Activated CD4-positive, alpha-beta T cell treated with anti-CD3 and anti-CD28 coated beads, Interleukin-2, amount 50 U/mL, for 1 hour (primary cell): ENCODE measurements at places on chromosomes 5 and 9.

GRCh38 chr5:141529002-141529401 is 40.1 kb downstream of the PCDHGC5 start:
- DNase-seq: no peak

GRCh38 chr5:33793836-33794549 is 97.8 kb downstream of the ADAMTS12 start:
- no peak for DNase-seq

DNA sequence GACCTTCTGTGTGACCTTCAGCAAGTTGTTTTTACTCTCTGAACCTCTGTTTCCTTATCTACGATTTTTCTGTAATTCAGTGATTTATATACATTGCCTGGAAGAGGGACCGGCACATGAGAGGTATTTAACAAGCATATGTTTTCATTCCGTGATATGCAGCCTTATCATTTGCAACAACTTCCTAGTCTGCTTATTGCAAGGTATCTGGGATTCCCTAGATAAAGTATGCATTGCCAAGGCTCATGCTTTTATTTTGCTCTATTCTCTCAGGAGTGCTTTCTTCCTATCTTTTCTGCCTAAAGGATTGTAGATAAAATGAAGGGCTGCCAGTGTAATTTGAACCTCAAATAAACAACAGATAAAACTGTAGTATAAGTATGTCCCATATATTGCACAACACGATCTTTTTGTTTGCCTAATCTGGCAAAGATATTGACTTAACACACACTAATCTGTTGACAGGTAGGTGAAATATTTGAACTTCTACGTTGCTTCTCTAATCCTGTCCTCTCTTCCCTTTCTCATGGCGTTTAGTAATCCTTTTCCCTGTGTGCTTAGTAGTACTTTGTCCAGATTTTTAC is 377.2 kb upstream of the TNC start:
- no peak for DNase-seq

- no peak for DNase-seq
Measured at GRCh38 chr5:55594671-55595070, 59.9 kb upstream of the PLPP1 start.

DNA sequence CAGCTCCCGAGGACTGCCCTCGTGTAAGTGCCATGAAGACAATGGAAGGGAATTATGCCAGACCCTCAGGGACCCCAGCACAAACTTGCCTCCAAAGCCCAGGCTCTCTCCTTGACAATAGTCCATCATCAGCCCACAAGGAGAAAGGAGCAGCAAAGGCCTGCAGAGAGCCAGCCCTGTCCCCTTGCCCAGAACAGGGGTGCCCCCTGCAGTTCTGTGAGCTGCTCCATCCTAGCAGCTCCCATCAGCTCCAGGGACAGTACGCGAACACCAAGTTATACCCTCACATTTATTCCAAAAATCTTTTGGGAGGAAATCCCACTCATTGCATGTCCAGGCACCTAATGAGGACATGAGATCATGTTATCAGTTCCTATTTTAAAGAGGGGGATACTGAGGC is 11.1 kb downstream of the BARX1 start:
- DNase-seq: no peak

DNA sequence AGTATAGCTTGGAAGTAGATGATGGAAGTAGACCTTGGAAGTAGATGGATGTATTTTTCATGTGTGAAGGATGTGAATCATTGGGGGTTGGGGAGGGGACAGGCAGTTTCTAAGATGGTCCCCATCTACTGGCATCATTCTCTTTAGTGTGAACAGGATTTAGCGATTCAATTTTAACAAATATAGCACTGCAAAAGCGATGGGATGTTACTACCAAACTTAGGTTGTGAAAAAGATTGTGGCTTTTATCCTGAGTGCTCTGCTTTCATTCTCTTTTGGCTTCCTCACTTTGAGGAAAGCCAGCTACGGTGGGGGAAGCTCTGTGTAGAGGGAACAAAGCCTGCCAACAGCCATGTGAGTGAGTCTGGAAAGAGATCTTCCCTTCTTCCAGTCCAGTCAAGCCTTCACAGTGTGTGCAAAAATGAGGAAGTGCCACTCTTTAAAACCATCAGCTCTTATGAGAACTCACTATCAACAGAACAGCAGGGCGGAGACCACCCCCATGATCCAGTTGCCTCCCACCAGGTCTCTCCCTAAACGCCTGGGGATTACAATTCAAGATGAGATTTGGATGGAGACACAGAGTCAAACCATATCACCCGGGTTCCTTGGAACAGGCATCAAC is 441.4 kb downstream of the SH3GL2 start:
- no peak for DNase-seq

GRCh38 chr9:32294106-32294505 is 90.3 kb upstream of the ACO1 start:
- DNase-seq: no peak

- no peak for DNase-seq
Measured at GRCh38 chr9:135408476-135409254, 70.9 kb upstream of the PPP1R26 start.

DNA sequence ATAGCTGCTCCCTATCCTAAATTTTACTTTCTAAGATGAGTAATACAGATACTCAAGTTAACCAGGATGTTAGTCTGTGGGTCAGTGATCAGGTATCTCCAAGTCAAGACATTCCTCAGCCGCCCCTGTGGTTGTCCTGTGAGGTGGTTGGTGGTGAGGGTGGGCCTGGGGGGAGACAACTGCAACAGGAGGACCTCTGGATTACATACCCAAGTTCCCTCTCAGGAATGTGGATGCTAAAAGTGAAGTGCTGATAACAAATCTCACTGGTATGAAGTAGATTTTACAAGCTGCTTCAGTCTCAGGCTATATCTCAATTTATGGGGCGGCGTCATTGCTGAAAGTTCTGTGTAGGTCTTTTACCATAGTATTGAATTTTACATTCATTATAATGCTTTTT is 38.3 kb downstream of the SLC1A3 start:
- no peak for DNase-seq

GRCh38 chr9:121499427-121500164 is at the start of gene GGTA1:
Gene GGTA1, minus strand, starts transcription at chr9:121499844. Its CDS starts 31,922 bp downstream, at chr9:121467922.
- no peak for DNase-seq

DNA sequence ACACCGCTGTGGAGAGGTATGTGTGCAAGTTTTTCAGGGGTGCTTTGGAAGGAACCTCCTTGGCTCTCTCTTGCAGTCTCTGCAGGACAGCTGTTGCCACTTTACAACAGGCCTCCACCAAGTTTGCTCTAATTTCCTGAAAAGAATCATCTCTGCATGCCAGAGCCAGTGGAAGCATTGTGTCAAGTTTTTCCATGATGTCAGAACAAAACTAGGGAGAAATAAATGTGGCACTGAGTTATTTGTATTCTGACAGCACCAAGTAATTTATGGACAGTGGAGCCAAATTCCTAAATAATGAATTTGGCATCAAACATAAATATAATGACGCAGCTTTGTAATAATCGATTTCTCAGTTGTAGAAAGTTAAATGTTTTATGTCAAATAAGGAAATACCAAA is 146.9 kb downstream of the KIAA0825 start:
- no peak for DNase-seq

GRCh38 chr5:127077366-127077765 is 4.1 kb upstream of the C5orf63 start:
- no peak for DNase-seq

DNA sequence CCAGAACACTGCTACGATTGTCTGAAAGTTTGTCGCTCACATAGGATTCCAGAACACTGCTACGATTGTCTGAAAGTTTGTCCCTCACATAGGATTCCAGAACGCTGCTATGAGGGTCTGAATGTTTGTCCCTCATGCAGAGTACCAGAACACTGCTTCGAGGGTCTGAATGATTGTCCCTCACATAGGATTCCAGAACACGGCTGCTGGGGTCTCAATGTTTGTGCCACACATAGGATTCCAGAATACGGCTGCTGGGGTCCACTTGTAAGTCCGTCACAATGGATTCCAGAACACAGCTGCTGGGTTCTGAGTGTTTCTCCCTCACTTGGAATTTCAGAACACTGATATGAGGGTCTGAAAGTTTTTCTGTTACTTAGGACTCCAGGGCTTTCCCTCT is 203.3 kb downstream of the FOXD4L6 start:
- no peak for DNase-seq

DNA sequence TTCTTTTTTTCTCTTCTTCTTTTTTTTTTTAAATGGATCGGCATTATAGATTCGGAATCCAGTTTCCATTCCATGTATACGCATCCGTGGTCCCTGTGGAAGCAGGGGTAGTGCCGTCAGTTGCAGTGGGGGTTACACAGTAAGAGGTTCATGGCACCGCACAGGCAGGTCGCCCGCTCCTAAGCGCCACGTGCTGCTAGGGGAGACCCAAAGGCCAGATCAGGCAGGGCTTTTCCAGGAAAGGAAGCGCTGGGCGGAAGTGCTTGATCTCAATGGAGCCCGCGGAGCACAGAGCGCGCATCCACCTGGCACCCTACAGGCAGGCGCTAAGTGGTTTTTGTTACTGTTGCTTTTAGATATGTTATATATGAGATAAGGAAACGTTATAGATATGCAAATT is 174.8 kb upstream of the OR13F1 start:
- DNase-seq: no peak

DNA sequence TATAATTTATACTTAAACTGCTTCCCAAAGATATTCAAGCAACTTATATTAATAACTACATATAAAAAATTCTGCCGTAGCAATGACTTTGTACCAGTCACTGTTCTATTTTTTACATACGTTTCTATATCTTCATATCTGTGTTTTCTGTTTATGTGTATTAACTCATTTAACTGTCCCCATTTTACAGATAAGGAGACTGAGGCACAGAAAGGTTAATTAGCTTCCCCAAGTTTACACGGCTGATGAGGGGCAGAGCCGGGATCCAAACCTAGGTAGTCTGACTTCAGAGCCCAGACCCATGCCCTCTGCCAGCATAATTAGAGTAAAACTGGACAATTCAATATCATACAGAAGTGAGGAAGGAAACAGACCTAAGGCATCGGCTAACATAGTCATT is 259.7 kb upstream of the TUT7 start:
- no peak for DNase-seq

DNA sequence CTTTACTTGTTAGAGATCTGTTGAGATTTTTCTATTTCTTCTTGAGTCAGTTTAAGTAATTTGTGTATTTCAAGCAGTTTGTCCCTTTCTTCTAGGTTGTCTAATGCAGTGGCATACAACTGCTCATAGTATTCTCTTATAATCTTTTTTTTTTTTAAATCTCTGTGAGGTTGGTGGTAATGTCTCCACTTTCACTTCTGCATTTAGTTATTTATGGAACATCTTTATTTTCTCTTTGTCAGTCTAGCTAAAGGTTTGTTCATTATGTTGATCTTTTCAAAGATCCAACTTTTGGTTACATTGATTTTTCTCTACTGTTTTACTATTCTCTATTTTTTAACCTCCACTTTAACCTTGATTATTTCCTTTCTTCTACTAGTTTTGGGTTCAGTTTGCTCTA is 13.8 kb downstream of the FOXE1 start:
- no peak for DNase-seq

- DNase-seq: no peak
Measured at GRCh38 chr9:98547606-98548005, 161.1 kb downstream of the GABBR2 start.

- no peak for DNase-seq
Measured at GRCh38 chr5:162174358-162174974, 106.9 kb downstream of the GABRG2 start.

GRCh38 chr9:34796924-34797323 is 87.0 kb upstream of the CCL21 start:
- no peak for DNase-seq

DNA sequence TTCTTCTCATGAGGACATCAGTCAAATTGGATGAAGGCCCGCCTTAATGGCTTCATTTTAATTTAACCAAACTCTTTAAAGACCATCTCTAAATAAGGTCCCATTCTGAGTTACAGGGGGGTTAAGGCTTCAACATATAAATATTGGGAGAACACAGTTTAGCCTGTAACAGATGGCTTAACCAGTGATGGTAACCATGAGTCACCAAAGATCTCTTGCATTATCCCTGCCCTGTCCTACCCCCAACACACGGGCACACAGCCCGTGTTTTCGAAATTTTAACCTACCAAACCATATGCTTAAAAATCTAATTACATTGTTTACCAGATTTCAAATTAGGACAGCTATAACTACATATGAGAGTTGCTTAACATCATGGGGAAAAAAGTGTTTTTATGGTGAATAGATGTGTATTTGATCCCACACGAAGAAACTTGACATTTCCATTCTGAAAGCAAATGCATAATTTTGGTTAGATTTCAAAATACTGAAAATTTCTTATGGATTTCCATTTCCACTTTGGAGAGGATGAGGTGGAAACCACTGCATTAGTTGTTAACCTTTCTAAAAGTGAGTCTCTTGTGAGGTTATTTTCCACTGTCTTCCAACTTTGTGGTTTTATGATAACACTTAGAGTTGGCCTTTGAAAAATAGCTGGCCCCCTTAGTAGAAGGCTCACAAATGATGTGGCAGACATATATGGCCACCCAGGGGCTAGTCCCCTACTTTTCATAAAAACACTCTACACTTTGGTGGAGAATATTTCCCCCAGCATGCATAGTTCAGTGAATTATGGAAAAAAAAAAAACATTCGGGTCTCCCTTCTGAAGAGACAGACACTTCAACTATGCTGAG is 849.3 kb downstream of the TLE1 start:
- DNase-seq: no peak

DNA sequence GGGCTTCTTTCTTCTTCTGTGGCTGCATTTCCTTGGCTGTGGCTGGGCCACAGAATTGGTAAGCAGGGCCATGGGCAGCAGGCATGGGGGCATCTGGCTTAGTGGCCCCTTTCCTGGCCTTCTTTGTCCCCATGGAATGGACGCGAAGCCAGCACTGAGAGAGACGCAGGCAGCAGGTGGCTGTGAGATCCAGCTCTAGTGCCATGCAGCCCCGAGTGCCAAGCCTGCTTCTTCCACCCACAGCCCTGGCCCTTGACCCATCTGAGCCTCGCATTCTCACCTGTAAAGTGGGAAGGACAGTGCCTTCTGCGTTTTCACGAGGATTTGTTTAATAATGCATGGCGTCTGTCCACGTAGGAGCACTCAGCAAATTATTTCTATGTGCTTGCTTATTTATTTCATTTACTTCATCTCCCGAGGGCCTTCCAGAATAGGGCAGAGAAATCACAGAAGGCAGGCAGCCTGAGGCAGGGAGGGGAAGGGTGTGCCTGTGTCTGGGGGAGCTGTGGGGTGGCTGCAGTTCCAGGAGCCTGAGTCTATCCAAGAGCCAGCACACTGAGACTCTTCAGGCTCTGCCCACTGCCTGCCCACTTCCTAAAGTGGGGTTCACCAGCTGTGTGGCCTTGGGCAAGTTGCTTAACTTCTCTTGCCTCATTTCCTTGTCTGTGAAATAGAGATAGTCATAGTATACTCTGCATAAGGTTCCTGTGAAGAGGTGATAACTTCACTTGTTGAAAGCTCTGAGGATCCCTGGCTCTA is 55.2 kb downstream of the NTNG2 start:
- no peak for DNase-seq

- DNase-seq: no peak
Measured at GRCh38 chr9:105639936-105640335, 22.3 kb upstream of the TAL2 start.
